AG04450 (cell line): ENCODE measurements at places on chromosomes 5 and 9. TPM values are rescaled to one million over a fixed set of nuclear protein-coding genes. Genes with fewer than 3 reads are reported as not detected.
A peak's percentile ranks its signal among the peaks of the same experiment; 100 is the strongest.

DNA sequence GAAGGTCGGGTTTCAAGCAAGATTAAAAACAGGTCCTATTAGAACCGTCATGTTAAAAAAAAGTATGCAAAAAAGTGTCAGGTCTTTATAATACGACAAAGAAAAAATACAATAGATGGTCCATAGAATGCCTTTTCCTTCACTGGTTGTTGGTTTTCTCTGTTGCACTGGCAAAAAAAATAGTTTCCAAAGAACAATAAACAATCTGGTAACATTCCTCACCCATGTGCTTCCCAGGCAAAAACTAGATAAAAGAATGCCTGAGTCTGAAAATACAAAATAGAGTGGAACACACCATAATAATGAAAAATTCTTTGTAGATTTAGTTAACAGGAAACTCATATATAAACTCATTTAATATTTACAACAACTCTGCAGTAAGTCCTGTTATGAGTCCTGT, 590.0 kb upstream of the DMAC1 start:
- no peak for DNase-seq

DNA sequence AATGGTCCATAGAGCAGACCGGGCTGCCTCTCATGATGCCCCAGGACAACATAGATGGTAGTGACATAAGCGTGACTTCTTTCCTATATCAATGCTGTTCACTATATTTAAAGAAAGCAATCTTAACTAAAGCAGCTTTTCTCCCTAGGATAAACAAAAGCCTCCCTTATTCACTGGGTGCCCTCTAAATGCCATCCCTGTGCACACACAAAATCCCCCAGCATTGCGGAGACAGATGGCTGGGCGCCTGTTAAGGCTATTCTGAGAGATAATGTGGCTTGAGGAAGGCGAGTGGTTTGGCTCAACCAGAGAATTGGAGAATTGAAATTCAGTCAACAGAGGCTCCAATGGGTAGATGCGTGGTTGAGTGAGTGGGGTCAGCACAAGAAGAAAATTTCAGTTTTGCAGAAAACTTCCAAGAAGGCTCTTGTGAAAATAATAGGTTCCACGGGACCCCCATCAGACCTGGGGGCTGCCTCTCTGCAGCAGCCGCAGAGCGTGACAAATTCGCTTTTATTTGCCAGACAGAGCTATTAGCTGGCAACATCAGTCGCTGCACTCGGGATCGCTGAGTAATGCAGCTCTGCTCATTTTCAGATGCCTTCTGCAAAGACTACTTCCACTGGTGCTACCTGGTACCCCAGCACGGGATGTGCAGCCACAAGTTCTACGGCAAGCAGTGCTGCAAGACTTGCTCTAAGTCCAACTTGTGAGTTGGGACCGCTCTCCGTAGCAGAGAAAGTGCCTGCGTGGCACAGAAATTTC, 103.9 kb upstream of the ICE1 start:
- no peak for DNase-seq

GRCh38 chr9:97856857-97857605, 4.0 kb downstream of the FOXE1 start:
- no peak for DNase-seq

- peak; percentile 30 for DNase-seq
Observed at GRCh38 chr5:136028782-136029742, at the start of gene TGFBI. Gene TGFBI, plus strand, starts transcription at chr5:136028988. Its CDS starts 68 bp downstream, at chr5:136029056.

CCL27 gene
- polyA plus RNA-seq = not detected in 2 replicates

GRCh38 chr9:128286440-128286839, 10.4 kb downstream of the SWI5 start:
- no peak for DNase-seq

GRCh38 chr5:134088994-134089560, 25.4 kb upstream of the TCF7 start:
- DNase-seq = no peak

DNA sequence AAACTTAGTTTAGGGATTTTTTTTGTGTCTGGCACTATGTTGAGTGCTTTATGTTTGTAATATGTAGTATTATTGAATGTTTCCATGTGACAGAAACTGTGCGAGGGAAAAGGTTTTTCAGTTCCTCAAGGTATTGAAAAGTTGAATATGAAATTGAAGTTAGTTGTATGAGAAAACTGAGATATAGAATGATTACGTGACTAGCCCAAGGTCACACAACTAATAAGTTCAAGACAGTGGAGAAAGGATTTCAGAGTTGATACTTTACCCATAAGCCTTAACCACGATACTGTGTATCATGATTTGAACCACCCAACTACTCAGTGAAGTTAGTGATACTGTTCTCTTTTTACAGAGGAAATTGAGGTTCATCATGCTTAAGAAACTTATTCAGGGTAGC, 5.7 kb downstream of the NIPBL start:
- no peak for DNase-seq

DNA sequence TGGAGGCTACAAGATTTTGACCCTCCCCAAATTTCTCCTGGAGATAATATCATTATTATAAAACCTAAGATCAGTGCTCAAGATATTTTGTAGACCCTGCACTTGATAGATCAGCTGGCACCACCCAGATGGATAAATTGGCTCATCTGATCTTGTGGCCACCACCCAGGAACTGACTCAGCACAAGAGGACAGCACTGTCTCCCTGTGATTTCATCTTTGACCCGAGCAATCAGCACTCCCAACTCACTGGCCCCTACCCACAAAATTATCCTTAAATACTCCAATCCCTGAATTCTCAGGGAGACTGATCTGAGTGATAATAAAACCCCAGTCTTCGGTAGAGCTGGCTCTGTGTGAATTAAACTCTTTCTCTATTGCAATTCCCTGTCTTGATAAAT, 34.5 kb upstream of the TENT2 start:
- no peak for DNase-seq

QRFP gene
- polyA plus RNA-seq = not detected in 2 replicates

DNA sequence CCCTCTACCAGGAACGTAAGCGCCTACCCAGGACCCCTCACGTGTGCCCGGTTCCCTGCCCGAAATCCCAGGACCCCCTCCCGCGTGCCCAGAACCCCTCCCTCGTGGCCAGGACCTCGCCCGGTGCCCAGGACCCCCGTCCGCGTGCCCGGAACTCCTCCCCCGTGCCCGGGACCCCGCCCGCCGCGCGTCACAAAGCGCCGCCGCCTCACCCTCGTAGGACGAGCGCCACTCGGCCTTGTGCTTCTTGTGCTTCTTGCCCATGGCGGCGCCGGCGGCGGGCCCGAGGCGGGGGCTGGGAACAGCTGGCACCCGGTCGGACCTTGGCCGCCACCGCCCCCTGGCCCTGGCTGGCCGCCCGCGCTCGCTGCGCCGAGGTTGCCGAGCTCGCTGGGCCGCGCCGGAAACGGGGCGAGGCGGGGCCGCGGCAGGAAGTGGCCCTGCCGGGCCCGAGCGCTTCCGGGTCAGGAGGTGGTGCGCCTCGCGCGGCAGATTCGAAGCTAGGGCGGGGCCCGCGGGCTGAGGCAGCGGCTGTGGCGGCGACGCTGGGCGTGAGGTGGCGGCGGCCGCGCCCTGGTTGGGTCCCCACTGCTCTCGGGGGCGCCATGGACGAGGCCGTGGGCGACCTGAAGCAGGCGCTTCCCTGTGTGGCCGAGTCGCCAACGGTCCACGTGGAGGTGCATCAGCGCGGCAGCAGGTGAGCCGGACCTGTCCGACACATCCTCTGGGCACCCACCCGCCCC, at the start of the genes BRD9 and TRIP13:
Gene BRD9 (minus strand): TSS at position 408 of the 743 bp plus-strand sequence. CDS start 144 bp downstream, at position 264.
Gene TRIP13 (plus strand): TSS at position 491 of the 743 bp plus-strand sequence. CDS start 115 bp downstream, at position 606.
- DNase-seq = no peak

- DNase-seq = no peak
Observed at GRCh38 chr5:44708602-44709001, 100.1 kb upstream of the MRPS30 start.

SV2C gene
- polyA plus RNA-seq = not detected in 2 replicates

AIF1L gene
- polyA plus RNA-seq = 0.30 and 0.31 TPM in 2 replicates

CCL19 gene
- not detected in 2 replicates for polyA plus RNA-seq

DNA sequence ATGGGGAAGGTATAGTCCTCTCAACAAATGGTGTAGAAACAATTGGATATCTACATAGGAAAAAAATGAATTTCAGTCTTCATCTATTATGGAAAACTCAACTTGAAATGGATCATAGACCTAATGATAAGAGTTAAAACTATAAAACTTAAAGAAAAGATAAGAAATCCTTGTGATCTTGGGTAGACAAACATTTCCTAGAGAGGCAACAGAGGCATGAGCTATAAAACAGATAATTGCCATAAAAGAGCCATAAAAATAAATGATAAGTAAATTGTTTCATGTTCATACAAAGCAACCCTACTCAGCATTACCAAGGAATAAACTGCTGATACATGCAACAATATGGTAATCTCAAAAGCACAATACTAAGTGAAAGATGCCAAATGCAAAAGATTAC, 76.2 kb downstream of the SNX18 start:
- no peak for DNase-seq

- DNase-seq = no peak
Observed at GRCh38 chr5:172872997-172873491, 39.0 kb downstream of the ERGIC1 start.

GRCh38 chr5:85375525-85375924, 990.8 kb upstream of the EDIL3 start:
- no peak for DNase-seq

DNA sequence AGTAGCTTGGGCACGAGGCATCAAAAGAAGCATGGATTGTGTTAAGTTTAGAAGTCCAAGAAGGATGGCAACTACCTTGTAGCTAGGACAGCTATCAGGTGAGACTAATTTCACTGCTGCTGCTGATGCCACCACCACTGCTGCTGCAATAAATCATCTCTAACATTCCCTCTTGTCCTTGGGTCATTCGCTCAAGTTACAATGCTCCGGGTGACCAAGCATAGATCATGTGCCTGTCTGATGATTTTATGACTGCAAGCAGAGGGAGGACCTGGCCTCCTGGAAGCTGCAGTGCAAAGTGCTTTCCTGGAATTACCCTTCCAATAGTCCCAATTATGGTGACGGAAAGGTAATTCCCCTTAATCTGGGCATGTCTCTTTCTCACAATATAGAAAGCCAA, 334.4 kb downstream of the PRELID2 start:
- no peak for DNase-seq

DNA sequence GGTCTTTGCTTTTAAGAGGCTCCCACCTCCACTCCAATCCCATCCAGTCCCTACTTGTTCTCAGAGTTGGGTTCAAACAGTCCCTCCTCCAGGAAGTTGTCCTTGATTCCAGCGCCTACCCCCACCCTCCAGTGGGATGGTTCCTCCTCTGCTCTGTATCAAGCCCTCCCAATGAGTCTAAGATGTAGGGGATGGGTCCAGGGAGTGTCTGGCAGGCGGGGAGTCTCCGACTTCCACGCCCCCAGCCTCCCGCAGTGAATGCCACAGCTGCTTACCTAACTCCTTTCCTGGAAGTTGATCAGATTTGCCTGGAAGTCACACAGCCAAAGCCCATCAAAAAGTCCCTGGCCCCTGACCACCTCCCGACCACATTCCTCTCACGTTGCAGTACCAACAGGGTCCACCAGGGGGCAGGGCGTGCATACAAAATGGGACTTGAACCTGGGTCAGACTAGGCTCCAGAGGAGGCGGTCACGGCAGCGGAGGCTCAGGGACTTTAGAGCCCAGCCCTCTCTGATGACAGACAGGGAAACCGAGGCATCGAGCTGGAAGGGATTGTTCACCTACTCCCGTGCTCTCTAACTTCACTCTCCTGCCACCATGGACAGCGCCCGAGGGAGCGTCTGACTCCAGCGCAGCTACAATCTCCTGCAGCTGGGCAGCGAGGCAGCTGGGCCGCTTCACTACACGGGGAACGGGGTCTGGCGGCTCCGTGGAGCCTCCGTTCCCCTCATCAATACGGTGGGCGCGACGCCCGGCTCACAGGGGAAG, 25.0 kb upstream of the TDRD7 start:
- peak; percentile 24 for DNase-seq

DNA sequence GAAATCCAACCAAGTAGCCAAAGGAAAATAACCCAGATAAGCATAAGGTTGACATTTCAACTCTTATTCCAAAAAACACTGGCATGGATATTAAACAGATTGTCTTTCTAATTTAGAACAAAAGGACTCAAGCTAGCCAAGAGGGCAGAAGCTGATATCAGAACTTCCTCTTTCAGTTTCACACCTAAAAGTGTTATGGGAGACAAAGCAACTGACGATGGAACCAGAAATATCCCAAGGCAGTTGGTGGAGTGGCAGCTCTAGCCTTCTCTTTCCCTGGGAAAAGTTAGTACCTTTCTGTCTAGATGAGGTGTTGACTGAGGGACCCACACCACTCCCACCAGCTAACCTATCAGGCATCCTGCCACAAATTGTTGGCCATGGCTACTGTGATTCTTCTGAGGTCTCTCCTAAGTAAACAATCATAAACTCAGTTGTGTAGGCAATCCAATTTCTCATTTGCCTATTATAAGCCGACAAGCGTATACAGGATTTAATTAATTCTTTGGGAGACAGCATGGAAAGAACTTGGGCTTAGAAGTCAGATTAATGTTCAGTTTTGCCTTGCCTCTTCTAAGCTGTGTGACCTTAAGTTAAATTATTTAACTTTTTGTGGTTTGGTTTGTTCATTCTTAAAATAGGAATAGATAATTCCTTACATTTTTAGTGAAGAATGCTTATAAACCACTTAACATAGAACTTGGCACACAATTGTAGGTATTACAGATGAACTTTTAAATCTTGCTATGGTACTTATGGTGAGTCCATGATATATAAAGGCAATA, 110.9 kb upstream of the ADAMTSL1 start:
- DNase-seq = peak; percentile 47

LPAR1 gene
- 559 and 581 TPM in 2 replicates for polyA plus RNA-seq

GRCh38 chr5:6553972-6554371, 78.9 kb downstream of the NSUN2 start:
- DNase-seq = no peak
